RPMI7951 (cell line): ENCODE measurements at places on chromosomes 2 and 18. TPM values are rescaled to one million over a fixed set of nuclear protein-coding genes. Genes with fewer than 3 reads are reported as not detected.

Gene PKP4
- total RNA-seq = 33.0 and 33.5 TPM in 2 replicates

GRCh38 chr2:234335661-234336228 lies 161.1 kb downstream of the ARL4C start:
- peak; percentile 99 for DNase-seq

Gene UGT1A4
- 0.12 TPM in 1 of 2 replicates, not detected in the other for total RNA-seq

GRCh38 chr2:26503231-26503880 lies 25.4 kb upstream of the OTOF start:
- peak; percentile 47 for DNase-seq

Gene CUL3
- total RNA-seq = 89.0 and 102 TPM in 2 replicates

Gene HOXD13
- total RNA-seq = 1.2 and 2.6 TPM in 2 replicates

Gene PRKAG3
- not detected in 2 replicates for total RNA-seq

DNA sequence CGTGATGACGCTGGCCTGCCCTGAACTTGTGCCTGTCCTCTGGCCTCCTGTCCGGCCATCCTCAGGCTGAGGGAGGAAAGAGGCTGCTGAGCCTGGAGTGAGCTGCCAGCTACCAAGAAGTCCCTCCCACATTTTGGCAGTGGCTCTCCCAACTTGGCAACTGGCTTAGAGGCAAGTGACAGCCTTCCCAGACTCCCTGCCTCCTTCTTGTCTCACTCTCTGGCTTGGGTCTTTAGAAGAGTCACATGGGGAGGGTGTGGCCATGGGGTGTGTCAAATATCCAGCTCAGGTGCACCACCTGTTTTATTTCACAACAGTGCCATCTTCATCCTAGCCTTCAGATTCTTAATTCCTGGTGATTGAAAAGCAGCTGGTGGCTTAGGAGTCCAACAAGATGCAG lies 222.9 kb downstream of the PRKCE start:
- DNase-seq = no peak

Gene CRYGD
- total RNA-seq = not detected in 2 replicates

GRCh38 chr18:5529471-5529870 lies 14.3 kb downstream of the EPB41L3 start:
- no peak for DNase-seq

DNA sequence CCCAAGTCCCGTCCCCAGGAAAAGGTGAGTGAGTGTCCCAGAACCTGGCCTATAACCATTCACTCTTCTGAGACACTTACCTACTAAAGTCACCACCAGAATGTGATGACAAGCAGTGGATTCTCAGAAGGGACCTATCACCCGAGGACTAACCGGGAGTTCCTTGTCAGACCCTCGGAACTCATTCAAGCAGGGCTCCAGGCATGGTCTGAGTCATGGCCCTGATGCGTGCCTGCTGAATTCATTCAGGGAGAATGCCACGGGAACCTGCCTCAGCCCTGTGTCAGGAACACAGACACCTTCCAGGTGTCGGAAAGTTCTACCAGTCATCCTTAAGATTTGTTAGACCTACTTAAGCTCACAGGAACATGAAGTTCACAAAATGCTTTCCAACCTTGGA lies 29.8 kb downstream of the ALPK2 start:
- DNase-seq = peak; percentile 53

DNA sequence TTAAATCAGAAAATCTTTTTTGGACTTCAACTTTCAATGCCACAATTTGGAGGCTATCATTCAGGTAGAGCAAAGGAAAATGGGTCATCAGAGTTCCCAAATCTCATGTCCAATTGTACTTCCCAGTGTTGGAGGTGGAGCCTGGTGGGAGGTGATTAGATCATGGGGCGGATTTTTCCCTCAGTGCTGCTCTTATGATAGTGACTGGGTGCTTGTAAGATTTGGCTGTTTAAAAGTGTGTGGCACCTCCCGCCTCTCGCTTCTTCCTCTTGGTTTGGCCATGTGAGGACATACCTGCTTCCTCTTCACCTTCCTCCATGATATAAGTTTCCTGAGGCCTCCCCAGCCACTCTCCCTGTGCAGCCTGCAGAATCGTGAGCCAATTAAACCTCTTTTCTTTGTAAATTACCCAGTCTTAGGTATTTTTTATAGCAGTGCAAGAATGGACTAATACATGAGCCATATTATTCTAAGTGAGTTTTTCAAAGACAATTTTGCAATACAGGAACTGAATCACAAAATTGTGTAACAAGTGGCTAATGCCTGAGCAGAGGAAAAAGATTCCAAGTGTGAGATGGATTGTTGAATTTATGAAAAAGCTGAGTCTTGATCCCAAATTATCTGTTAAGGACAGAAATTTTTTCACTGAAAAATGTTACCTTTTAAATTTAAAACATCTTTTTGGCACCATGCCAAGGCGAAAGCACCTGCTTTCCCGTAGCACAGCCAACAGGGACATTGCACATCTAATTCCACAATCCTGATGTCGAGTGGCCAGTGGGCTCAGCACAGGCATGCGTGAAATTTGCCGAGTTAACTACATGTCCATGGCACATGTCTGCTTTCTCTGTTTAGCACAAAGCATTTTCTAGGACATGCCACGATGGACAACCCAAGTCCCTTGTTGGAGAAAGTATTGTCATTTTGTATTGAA lies 150.9 kb downstream of the COL6A3 start:
- DNase-seq = peak; percentile 72

DNA sequence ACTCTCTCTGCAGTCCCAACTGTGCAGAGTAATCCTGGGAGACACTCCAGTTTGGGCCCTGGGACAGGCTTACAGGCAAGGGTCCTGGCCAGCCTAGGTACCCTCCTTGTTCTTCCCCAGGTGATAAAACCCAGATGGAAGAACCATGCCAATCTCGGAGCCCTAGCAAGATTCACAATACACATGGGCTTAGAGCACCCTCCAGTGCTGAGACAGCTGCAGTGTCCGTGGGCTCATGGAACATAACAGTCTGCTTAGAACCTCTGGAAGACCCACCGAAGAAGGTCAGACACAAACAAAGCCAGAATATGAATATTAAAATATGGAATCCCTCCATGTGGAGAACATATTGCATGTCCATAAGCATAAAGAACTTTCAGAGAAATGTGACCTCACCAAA lies 568.1 kb downstream of the KCNJ3 start:
- no peak for DNase-seq

- DNase-seq = no peak
Observed at GRCh38 chr2:231461516-231461971, 2.7 kb downstream of the NCL start.

DNA sequence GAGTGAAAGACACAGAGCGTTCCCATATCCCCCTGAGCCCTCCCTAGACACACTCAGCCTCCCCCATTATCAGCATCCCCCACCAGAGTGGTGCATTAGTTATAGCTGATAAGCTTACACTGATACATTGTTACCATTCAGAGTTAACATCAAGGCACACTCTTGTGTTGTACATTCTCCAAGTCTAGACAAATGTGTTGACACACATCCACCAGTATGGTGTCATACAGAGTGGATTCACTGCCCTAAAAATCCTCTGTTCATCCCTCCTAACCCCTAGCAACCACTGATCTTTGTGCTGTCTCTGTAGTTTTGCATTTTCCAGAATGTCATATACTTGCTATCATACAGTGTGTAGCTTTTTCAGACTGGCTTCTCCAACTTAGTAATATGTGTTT lies 78.0 kb upstream of the RPL31 start:
- no peak for DNase-seq

DNA sequence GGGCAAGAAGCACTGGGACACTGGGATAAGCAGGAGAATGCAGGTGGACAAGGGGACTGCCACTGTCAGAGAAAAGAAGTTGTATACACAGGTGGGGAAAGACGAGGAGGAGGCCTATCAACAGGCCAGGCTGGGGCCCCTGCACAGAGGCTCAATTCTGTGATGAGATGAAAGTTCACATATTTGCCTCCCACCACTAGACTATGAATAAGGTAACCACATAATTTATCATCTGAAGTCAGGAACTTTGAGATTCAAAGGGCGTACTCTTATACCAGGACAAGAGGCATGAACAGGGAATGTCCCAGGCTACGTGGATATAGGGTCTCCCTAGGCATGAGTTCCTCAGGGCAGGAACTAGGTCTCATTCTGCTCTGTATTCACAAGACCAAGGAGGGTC lies 34.2 kb downstream of the RNU4ATAC start:
- no peak for DNase-seq

- no peak for DNase-seq
Observed at GRCh38 chr18:57953883-57954282, 90.1 kb upstream of the NEDD4L start.

Gene RFTN2
- 1.7 and 2.0 TPM in 2 replicates for total RNA-seq

Gene LAMA1
- 0.98 and 1.2 TPM in 2 replicates for total RNA-seq

Gene IL1B
- total RNA-seq = 57.5 and 71.6 TPM in 2 replicates

DNA sequence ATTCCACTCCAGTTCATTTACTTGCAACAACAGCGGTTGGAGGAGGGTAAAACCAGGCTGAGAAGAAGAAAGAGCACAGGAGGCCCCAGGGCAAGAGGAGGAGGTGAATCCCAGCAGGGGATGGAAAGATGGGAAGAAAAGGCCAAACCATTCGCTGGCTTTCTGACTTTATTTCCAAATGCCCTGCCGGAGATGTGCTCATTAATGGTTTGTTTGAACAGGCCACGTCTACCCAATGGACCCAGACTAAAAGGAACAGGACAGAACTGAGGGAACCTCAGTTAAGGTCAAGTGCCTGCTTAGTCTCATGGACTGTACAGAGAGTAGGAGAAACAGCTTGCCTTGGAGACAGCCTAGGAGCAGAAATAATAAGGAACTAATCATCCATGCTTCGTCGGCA lies 121.6 kb upstream of the NDUFV2 start:
- peak; percentile 38 for DNase-seq

DNA sequence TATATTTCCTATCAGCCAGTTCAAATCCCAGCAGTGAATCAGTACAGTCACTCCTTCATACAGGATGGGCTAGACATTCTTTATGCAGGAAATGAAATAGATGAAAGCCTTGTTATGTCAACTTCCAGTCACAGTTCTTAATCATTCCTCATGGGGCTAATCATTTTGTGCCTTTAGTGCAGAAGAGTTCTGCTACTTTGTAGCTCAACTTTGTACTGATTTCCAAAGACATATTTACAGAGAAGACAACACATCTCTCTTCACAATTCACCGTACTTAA lies 593.9 kb upstream of the NETO1 start:
- DNase-seq = peak; percentile 15

Gene QPCT
- 126 and 137 TPM in 2 replicates for total RNA-seq

DNA sequence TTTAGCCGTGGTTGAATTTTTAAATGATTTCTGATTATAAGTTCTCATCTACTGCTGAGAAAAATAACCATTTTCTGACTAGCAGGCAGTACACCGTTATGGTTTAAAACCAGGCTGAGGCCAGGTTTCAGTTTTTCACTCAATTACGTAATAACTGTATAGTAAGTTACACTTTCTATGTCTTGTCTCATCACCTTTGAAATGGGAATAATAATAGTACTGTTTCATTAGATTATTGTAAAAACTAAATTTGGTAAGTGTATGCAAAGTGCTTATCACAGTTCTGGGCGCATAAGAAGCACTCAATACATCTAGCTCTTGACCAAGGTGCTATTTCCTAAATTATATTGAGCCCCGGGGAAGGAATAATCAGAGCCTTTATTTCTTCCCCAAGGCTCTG lies 76.8 kb downstream of the LIMS1 start:
- DNase-seq = no peak

Gene RAX
- not detected in 2 replicates for total RNA-seq
